ENCODE measurements at places on chromosomes 12 and 14.
A peak's percentile ranks its signal among the peaks of the same experiment; 100 is the strongest.

DNA sequence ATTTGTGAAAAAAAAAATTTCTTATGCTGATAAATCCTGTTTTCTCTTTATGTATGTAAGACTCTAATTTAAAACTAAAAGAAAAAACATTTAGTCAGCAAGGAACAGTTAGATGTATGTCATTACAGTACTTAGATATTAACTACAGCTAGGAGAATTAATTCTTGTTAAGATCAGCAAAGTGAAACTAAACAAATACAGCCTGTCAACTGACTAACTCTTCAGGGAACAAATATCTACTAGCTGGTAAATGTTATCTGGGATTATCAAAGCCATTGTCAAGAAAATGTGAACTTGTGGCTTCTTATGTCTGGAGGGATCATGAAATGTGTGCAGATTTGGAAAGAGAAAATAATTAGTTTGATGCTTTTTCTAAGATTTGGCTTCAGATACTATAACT, 27.5 kb downstream of the MGAT4C start:
- no peak for DNase-seq

DNA sequence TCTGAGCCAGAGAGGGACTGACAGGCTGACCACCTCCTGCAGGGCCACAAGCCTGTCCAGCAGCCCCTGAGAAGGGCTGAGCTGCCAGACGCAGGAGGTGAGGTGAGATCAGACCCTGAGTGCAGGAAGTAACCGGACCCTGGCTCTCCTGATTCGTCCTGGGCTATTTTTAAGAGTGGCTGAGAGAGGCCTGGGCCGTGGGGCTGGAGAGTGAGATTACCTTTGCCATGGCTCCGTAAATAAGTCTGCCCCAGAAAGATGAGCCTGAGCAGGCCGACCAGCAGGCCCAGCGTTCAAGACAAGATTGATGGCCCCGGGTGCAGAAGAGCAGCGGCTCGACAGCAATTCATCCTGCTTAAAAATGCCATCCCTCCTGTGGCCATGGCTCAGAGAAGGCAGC, 54.2 kb downstream of the SPTB start:
- DNase-seq = no peak

DNA sequence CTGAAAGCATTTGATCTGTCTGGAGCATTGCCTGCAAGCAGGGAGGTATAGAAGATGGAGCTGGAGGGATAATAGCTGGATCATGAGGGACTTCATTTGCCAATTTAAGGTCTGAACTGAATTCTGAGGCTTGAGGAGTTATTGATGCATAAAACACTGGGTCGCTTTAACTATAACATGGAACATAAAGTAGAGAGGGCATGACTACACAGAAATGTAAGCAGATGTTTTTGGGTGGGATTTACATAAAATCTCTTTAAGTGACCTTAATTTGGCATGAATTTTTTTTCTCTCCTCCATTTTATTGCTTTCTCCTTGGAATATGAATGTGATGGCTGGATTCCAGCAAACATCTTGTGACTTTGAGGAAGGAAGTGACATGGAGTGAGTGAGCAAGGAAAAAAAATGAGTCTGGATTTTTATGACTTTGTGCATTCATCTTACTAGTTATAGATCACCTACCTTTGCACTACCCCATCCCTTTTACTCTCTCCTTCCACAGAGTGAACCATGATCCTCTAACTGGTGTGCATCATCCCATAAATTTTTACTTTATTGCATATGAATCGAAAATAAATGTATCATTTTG, 356.0 kb downstream of the DUSP6 start:
- no peak for DNase-seq

DNA sequence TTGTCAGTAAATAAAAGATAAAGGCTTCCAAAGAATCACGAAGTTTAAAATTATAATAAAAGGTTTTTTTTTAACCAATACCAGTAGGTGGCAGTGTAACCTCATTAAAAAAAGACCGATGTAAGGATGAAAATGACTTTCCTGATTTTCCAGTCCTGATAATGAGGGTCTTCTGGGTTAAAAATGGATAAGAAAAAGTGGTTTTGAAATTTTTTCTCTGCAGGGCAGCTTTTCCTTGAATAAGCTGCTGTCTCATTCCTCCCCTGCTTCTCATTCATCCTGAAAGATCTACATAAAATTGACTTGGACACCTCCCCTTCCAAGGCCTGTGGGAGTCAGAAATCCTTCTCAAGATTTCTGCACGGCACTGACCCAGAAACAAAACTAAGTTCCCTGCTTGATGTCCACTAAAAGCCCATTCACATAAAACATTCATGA, 58.9 kb upstream of the FBXO33 start:
- DNase-seq = no peak

DNA sequence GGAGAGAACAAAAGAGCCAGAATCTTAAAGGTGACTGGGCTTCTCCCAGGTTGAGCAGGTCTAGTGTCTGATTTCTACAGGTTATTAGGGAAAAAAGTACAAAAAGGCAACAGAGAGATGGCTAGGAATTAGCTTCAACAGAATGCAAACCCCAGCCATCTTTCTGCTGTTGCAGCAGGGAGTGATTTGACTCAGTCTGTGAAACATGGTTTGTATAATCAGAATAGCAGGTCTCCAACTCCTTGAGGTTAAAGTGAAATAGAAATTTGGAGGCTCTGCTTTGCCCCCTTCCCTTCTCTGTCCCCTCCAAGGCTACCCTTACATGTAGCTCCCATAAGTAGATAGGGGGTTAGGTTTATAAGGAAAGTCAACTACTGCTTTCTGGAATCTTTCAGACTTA, 105.8 kb downstream of the AKAP6 start:
- no peak for DNase-seq

GRCh38 chr12:59087077-59087673, 166.9 kb upstream of the LRIG3 start:
- DNase-seq = no peak

GRCh38 chr14:53715193-53715721, 241.4 kb downstream of the BMP4 start:
- peak; percentile 4 for DNase-seq

DNA sequence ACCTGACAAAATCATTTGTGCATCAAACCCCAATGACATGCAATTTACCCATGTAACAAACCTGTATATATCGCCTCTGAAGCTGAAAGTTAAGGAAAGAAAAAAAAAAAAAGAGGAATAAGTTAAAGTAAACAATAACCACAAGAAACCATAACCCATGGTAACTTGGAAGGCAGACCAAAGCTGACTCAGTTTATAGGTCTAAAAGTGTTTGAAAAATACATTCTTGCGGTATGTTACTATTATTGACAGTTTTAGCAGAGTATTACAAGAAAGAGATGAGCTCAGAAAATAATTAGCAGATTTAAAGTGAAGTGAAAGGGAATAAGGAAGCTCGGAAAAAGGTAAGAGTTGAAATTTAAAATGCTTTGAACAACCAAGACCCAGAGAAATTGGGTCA, 34.4 kb upstream of the MGAT4C start:
- no peak for DNase-seq

GRCh38 chr12:48070731-48071130, 35.1 kb downstream of the SENP1 start:
- no peak for DNase-seq

- DNase-seq = no peak
Observed at GRCh38 chr14:103273145-103273744, 60.8 kb upstream of the EIF5 start.

DNA sequence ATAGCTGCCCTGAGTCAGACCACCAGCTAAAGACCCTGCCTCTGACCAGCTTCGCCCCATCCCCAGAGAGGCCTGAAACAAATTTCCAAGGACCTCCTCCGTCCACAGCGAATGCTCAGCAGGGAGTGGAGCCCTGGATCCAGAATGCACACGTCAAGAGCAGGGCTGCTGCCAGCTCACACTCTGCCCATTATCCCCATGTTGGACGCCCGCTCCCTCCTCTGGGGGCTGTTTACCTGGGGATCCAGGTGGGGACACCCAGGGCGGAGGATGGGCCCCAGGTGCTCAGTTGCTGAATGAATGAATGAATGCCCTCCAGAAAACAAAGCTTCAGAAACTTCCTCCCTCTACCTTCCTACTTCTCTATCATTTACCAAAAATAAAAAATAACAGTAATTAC, 18.1 kb downstream of the BCL11B start:
- no peak for DNase-seq

- DNase-seq = no peak
Observed at GRCh38 chr12:75747572-75748021, 236.2 kb upstream of the KRR1 start.

DNA sequence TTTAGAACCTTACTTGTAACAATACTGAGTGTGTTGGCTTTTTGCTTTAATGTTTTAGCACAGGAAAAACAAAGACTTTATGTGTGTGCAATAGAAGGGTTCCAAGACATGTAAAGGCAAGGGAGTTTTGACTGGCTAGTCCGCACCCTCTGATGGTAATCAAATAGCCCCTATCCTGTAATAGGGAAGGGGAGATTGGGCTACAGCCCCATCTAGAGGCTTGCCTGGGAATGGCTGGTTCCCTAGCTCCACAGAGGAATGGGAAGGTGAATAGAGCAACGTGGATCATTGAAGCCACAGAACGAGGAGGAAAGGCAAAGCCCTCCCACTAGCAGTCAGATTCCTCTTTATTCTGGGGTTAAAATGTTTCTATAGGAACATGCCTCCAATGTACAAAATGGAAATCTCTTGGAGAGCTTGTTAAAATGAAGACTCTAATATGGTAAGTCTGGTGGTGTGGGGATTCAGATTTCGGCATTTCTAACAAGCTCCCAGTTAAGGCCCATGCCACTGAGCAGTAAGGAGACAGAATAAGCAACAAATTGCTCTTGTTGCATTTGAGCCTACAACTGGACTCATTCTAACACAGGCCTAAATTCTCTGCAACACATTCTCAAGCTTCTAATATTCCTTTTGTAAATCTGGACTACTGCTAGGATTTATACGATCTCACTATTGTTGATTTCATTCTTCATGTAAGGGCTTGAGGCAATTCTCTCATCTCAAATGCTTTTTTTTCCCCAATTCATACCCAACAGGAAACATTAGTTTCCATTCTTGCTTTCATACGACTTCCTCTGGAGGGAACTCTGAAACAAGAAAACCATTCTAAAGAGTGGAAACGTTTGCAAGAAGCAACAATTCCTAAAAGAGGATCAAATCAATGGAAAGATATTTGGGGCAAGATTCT, 57.1 kb downstream of the NIN start:
- no peak for DNase-seq

DNA sequence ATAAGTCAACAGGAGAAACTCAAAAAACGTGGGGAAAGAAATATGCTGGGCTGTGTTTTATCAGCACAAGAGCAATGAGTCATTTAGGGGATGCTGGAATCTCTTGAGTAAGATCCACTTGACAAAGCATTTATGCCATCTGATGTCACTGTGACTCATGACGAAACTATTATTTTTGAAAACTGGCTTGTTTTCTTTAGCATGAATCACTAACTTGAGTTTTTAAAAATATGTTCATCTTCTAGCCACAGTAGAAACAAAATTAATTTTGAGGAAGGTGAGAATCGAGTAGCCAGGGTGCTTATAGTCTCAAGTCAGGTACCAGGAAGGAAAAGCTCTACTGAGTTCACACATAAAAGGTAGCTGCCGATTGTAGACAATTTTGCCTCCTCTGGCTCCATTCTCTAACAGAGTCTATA, 456.2 kb upstream of the MGAT4C start:
- peak; percentile 96 for DNase-seq

DNA sequence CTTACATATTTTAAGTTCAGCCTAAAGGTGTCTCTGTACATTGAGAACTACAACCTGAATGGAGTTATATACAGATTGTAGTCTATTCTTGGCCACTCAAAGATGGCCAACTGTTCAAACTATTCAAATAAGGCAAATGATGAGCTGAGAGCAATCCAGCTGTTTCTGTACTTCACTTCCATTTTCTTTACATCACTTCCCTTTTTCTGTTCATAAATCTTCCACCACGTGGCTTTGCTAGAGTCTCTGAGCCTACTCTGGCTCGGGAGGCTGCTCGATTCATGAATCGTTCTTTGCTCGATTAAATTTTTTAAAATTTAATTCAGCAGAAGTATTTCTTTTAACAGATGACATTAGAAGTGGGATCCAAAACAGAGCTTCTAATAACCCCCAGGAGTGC, 879.7 kb downstream of the GALC start:
- no peak for DNase-seq

DNA sequence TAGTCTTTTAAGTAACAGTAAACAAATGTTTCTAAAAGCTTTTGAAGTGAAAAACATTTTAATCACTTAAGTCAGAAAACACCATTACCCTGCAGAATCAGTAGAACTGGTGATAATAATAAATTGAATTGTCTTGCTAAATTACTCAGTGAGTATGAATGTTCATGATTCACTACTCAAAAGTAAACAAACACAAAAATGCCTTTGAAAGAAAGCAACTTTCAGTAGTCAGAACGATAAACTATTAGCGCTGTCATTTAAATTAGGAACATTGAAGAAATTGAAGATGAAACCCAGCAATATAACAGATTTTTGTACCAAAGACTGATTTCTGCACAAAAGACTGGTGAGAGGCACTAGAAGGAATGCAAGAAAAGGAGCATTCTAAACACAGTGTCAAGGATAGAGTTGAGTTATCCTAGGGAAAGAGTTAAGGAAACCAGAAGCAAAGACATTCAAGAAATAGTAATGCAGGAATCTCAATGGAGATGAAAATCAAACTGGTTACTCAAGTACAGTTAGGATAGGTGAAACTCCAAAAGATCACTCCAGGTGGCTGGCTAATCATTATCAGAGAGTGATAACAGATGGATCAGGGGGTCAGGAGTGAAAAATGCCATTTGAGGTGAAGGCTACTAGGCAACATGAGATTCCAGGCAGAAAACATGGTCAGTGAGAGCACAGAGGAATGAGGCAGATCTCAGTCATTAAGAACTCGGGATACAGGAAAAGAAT, 77.4 kb upstream of the ALG10 start:
- no peak for DNase-seq

GRCh38 chr12:103178366-103179080, 221.0 kb downstream of the ASCL1 start:
- no peak for DNase-seq

DNA sequence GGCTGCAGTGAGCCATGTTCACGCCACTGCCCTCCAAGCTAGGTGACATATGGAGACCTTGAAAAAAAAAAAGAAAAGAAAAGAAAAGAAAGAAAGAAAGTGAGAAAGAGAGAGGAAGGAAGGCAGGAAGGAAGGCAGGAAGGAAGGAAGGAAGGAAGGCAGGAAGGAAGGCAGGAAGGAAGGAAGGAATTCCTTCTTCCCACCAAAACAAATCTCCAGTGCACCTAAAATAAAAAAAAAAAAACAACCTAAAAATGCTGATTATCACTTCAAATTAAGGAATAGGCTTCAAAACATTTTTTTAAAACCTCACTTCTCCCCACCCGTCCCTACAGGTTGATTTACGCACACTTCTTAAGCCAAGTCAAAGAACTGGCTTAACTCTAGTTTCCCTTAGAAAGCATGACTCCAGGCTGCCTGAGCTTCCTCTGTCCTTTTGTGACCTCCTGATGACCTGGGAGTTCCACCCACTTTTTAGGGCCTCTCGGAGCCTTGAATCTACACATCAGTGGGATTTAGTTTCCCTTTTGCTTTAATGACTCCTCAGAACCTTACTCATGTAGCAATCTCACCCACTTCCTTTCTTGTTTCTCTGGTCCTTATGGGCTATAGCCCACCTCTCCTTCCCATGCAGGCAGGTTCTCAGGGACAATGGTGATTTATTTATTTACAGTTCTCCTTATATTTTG, 18.6 kb downstream of the DUSP6 start:
- DNase-seq = no peak

All from skeletal muscle cell (primary cell).